NCI-H524 treated with DMSO at 0.1 percent for 48 hours (cell line): ENCODE measurements at places on chromosomes 12 and 14.

DNA sequence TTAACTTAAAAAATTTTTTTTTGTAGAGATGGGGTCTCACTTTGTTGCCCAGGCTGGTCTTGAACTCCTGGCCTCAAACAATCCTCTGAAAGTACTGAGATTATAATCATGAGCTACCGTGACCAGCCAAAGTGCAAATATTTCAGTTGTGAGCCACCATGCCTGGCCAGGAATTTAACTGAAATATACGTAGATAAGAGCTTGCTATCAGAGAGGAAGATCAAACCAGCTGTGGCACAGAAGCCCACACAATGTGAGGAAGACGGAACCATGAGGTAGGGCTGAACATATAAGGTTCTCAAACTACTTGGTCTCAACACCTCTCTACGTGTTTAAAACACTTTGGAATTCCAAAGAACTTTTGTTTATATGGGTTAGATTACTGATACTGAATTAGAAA lies 29.1 kb downstream of the ATG14 start:
- no peak for DNase-seq

DNA sequence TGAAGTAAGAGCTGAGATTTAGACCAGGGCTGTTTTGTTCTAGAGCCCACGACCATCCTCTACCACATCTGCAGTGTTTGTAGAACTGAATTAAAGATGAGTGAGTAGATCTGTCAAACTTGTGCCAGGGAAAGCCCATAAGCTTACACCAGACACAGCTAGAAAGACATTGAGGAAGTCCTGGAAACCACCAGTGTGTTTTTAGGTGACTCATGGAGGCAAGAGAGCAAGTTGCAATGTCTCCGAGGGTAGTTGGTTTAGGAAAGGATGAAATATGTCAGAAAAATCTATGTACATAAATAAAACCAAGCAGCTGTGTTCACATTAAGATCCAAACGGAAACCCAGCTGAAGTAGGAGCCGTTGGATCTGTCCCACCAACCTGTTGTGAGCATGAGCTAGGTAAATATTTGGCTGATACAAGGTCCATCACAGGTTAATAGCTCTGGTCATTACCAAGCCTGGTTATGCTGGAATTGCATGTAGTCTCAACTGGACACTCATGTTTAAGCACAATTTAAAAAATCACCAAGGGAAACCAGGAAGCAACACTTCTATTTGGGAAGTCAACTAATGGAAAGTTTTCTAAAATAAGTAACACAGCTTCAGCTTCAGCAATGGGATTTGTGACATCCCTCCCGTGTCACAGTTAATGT lies 49.9 kb upstream of the PLEKHG3 start:
- DNase-seq = no peak

DNA sequence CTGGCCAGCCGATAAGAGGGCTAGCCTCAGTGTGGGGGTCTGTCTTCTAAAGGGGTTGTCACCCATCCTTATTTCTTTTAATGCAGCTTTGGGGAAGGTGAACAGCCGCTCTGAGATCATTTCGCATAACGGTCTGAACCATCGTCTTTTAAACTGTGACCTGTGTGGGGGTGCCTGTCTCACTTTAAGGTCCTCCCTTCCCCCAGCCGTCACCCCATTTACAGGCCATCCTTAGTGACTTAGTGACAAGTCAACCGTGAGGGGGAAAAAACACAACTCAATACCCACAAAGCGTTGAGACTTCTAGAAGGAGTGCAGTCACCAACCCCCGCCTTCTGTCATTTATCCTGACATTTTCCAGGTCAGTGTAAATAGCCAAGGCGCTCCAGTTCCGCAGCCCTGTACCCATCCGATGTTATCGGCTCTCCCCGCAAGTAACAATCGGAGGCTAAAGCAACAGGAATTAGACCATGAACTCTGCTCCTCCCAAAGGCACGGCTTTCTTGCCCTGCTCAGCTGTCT lies 505 bp upstream of the DENND5B start:
- no peak for DNase-seq

GRCh38 chr12:107126796-107127481 lies 33.6 kb upstream of the CRY1 start:
- no peak for DNase-seq

DNA sequence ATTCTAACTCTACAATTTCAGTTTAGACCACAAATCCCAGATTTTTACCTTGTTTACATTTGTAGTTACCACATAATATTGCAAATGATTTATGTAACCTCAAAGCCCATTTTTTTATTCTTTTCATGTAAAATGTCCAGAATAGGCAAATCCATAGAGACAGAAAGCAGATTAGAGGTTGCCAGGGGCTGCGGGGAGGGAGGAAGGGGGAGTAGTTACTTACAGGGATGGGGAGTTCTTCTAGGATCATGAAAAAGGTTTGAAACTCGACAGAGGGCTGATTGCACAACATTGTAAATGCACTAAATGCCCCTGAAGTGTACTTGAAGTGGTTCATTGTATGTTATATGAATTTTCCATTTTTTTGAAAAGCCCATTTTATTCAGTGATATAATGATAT lies 66.5 kb downstream of the PPP2R5C start:
- no peak for DNase-seq

DNA sequence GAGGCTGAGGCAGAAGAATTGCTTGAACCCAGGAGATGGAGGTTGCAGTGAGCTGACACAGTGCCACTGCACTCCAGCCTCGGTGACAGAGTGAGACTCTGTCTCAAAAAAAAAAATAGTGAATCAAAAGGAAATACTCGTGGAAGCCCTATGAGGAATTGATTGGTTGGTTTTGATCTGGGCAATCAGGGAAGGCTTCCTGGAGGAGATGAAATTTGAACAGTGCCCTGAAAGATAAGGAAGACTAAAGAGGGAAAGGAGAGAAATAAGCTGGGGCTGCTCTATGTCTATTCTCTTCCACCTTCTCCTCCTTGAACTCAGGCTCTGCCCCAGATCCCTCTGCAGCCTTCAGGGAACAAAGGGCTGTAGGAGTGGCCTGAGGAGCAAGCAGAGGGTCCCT lies 54.1 kb downstream of the IRF2BPL start:
- DNase-seq = no peak

GRCh38 chr14:70788898-70789297 lies 20.4 kb downstream of the MAP3K9 start:
- peak; percentile 58 for DNase-seq

GRCh38 chr12:116172224-116172849 lies 105.2 kb downstream of the MED13L start:
- no peak for DNase-seq

GRCh38 chr14:68148276-68148675 lies 328.7 kb downstream of the RAD51B start:
- no peak for DNase-seq

DNA sequence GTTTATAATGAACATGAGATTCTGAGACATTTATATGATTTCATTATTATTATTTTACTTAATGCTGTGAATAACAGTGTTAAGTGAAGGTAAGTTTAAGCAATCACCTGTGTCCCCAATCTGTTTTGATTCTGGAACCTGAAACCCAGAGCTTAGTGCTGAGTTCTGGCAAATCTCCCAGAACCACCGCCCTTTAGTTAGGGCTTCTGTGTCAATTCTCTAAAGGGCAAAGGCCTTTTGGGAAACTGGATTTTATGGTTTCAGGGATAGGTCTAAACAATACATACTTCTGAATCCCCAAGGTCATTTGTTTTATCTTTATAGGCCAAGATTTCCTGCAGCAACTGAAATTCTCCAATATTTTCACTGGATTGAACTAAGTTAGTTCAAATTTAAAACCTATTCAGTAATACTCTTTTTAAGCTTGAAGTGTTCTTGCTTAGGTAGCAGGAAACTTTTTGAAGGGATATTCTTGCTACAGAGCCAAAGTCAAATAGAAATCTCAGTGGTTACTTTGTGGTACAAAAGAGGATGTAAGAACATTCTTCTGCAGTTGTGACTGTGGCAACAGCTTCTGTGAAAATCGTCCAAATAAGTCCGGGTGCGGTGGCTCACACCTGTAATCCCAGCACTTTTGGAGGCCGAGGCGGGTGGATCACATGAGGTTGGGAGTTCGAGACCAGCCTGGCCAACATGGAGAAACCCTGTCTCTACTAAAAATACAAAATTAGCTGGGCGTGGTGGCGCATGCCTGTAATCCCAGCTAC lies 10.0 kb upstream of the PKP2 start:
- no peak for DNase-seq

DNA sequence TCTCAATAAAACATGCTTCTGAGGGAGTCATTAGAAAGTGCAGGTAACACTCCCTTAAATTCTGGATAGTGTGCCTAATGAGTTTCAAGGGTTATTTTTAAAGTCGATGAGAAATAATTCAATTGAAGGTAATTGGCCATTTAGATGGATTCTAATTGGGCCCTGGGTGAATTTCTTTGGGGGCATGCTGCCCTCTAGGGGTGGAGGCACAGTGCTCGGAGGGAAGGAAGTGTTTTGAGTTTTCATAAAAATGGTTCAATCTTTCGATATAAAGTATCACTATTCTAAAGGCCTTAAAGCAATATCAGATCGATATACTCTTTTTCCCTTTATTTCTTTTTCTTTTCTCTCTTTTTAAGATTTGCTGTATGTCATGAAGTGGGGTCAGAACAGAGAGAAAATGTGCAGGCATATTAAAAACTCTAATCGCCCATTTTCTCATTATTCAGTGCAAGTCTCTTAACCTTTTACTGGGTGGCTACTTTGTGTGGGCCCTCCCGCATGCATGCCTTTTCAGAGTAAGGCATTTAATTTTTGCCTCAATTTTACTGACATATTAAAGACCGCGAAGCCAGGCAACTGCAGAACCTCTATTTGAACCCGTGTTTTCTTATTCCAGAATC lies 25.5 kb downstream of the NKX2-8 start:
- peak; percentile 17 for DNase-seq

DNA sequence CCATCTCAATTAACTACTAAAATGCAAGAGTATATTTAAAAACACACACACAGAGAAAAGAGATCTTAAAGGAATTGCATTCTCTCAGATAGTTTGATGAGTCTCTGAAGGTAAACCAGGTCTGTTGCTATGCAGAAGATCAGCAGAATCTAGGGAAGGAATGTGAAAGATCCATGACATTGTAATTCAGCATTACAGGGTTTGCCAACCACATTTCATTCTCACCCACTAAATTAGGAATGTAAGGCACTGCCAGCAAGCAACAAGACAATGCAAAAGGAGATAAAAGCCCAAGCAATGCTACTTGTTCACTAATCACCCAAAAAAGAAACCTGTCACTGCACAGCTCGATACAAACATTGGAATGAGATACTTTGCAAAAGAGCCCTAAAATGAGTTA lies 106.3 kb downstream of the LRIG3 start:
- DNase-seq = no peak

DNA sequence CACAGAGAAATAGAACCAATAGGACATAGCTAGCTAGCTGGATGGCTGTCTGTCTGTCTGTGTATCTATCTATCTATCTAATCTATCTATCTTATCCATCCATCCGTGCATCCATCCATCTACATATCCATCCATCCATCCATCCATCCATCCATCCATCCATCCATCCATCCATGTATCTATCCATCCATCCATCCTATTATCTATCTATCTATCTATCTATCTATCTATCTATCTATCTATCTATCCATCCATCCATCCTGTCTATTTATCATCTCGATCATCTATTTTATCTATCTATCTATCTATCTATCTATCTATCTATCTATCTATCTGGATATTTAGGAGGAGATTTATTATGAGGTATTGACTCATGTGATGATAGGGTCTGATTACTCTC lies 84.9 kb downstream of the DNAH10 start:
- DNase-seq = no peak

DNA sequence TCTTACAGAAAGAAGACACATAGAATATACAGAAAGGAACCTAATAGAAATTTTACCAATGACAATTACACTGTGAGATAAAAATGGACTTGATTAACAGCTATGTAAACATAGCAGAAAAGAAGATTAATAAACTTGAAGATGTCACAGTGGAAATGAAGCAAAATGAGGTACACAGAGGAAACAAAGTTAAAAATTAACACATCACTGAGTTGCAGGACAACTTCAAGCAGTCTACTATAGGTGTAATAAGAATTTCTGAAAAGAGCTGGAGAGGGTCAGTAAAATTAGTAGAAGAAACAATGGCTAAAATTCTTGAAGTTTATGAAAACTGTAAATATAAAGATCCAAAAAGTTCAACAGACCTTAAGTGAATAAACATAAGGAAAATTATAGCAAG lies 738.7 kb downstream of the C12orf50 start:
- no peak for DNase-seq

- DNase-seq = no peak
Measured at GRCh38 chr12:52913431-52913821, 8.6 kb upstream of the KRT8 start.

- no peak for DNase-seq
Measured at GRCh38 chr12:58647495-58647894, 272.8 kb downstream of the LRIG3 start.

DNA sequence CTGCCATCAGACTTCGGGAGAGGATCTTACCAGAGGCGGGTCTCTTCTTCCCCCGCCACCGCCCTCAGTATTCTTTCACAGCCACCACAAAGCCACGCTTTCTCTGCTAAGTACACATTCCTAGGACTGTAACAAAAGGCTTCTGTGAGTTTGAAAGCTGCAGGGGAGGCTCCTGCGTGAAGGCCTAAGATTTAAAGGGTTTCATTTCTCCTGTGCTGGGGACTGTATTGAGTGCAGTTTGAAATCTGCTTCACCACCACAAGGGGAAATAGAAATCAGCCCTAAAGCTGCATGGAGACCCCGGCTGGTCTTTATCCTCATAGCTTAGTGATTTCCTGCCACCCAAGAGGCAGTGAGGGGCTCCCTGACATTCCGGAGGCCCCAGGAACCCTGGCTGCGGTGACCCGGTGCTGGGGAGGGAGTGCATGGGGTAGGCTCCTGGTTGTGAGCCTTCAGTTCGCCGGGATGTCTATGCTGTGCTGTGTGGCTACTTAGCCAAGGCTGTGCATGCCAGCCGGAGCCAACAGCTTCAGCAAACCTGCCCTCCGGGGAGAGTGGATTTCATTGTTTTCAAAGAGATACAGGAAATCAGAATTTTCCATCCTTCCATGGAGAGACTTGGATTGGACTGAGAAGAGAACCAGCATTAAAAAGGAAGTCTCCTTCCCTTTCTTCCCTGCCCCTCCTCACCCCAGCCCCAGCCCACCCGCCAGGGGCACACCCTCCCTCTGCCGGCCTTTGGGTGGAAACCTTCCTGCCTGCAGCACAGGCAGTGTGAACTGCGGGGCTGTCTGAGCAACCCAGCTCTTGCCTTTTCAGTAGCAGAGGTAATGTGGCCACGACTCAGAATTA lies 163.3 kb downstream of the ETV6 start:
- DNase-seq = no peak

GRCh38 chr12:124764451-124764850 lies 99.2 kb downstream of the SCARB1 start:
- DNase-seq = no peak

DNA sequence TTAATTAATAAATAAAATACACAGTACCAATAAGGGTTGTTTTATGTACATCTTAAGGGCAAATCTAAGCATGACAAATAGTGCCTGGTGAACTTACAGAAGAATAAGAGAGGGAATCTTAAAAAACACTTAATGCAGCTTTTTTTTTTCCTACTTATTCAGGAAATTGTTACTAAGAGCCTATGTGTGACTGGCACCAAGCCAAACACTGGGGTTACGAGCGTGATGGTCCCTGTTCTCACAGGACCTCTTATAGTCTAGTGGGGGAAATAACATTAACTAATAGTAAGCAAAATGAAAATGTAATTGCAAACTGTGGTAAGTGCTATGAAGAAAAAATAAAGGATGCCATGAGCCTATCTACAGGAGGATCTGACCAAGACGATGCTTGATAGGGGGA lies 53.6 kb downstream of the RTN1 start:
- no peak for DNase-seq
